A673 (cell line): ENCODE measurements at places on chromosomes 2 and 18. TPM values are rescaled to one million over a fixed set of nuclear protein-coding genes. Genes with fewer than 3 reads are reported as not detected.
A peak's percentile ranks its signal among the peaks of the same experiment; 100 is the strongest.

GRCh38 chr2:19916385-19916950 lies 14.7 kb upstream of the TTC32 start:
- no peak overlapping the region for H3K4me3 ChIP-seq
- no peaks in the 10 kb centered on the region for H3K4me1 ChIP-seq
- H3K36me3 ChIP-seq = peaks cover 6% of the 10 kb centered on the region
- H3K27ac ChIP-seq = no peak overlapping the region
- DNase-seq = no peak

DNA sequence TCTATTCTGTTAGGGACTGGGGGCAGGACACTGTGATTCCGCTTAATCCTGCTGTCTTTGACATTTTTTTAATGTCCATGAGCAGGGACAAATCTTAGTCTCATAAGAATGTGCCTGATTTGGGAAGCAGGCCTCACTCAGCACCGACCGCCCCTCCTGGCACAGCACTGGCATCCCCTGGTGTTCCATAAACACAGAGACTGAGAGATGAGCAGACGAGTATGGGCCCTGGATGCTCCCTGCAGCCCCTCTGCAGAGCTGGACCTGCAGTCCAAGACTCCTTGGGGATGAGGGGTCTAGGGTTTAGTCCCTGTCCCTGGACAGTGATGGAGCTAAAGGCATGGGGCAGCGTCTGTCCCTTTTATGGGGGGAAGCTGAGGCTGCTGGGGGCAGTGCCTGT lies 81.6 kb downstream of the NDUFA10 start:
- H3K27me3 ChIP-seq = no peaks in the 10 kb centered on the region
- H3K36me3 ChIP-seq = no peaks in the 10 kb centered on the region
- no peak for DNase-seq
- H3K4me3 ChIP-seq = no peak overlapping the region
- H3K27ac ChIP-seq = no peak overlapping the region
- no peaks in the 10 kb centered on the region for H3K4me1 ChIP-seq

DNA sequence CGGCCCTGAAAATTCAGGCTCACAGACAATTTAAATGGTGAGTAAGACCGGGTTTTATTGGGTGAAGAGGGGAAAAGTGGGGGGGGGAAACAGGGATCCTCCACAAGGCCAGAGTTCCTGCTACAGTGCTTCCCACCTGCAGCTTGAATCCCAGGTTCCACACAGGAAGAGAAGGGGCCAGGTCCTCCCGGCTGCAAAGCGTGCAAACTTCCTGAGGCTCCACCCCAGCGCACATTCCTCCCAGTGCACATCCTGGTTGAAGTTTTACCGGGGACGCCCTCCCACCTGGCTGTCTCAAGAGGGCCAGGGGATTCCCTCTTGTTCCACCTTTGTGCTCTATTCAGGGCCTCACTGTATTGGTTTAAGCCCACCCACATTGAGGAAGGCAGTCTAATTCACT lies 347.7 kb upstream of the REG3G start:
- H3K4me3 ChIP-seq = no peak overlapping the region
- no peaks in the 10 kb centered on the region for H3K27me3 ChIP-seq
- DNase-seq = no peak
- no peaks in the 10 kb centered on the region for H3K4me1 ChIP-seq

GRCh38 chr2:223786943-223787342 lies 50.4 kb downstream of the AP1S3 start:
- H3K4me3 ChIP-seq = no peak overlapping the region
- H3K27ac ChIP-seq = no peak overlapping the region
- no peaks in the 10 kb centered on the region for H3K27me3 ChIP-seq
- H3K4me1 ChIP-seq = no peaks in the 10 kb centered on the region
- no peaks in the 10 kb centered on the region for H3K36me3 ChIP-seq

- H3K4me1 ChIP-seq = peaks cover 64% of the 10 kb centered on the region
- DNase-seq = no peak
- no peaks in the 10 kb centered on the region for H3K36me3 ChIP-seq
- H3K27me3 ChIP-seq = no peaks in the 10 kb centered on the region
- no peak overlapping the region for H3K4me3 ChIP-seq
Measured at GRCh38 chr2:165562233-165562632, 92.7 kb downstream of the CSRNP3 start.

DNA sequence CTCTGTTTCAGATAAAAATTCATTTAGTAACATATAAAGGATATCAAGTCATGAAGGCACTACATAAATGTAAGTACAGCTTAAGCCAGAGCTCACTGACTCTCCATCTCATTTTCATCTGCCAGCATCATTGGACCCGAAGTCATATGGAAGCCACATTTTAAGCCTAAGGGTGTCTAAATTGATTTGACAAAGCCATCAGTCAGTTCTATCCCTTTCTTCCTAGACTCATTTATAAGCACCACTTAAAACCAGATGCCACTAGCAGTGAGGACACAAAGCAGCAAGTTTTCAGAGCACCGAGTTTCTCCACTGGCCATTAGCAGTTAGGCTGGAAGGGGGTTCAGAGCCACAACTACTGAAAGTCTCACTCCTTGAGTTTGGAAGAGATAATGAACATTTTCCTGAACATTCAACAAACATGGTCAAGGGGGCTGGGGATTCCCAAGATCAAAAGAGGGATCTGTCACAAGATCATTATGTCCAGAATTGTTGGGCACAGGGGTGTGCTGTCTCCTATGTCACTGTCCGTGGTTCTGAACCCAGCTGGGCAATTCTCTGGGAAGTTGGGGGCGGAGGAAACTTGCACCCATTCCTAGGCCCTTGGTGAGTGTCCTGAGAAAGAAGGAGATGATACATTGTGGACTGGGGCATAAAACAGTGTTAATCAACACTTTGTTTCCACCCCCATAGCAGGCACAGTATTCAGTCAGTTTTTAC lies 158.5 kb upstream of the LMAN1 start:
- no peak overlapping the region for H3K4me3 ChIP-seq
- no peaks in the 10 kb centered on the region for H3K36me3 ChIP-seq
- peak; percentile 15 for DNase-seq
- H3K27ac ChIP-seq = no peak overlapping the region

DNA sequence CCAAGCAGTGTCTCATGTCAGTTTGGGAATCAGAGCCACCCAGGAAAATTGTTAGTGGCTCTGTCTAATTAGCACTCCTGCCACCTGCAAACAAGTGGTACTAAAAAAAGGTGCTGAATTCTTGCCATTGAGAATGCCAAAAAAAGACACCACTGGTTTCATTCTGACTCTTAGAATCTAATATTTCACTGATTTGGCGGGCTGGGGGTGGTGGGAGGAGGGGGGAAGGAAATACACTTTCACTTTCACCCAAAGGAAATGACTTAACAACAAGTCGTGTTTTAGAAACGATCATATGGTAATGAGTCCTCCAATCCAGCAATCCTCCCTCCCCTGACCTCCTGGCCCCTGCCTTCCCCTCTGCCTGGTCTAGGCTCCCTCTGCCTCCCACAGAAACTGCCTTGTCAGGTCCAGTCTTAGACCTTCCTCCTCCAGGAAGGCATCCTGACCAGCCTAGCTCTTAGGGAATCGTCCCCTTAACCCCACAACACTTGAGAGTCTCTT lies 4.4 kb upstream of the KLHL29 start:
- DNase-seq = peak; percentile 52
- peak overlapping the region; percentile 80 for H3K27ac ChIP-seq
- H3K4me1 ChIP-seq = peaks cover 21% of the 10 kb centered on the region
- H3K4me3 ChIP-seq = peak overlapping the region; percentile 35
- no peaks in the 10 kb centered on the region for H3K27me3 ChIP-seq

DNA sequence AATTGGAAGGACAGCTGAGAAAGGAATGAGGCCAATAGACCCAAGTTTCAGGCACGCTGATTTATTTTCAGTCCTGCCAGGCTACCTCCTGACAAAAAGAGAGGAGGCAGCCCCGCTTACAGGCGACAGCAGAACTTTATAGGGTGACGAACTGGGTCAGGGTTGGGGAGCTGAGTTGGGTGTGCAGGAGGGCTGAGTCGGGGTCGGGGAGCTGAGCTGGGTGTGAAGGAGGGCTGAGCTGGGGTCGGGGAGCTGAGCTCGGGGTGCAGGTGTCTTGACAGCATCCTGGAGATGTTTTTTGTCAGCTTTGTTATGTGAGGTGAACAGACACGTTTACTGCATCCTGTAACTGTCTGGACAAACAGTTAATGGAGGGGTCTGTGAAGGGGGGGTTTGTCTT lies 342.2 kb downstream of the ADCYAP1 start:
- H3K4me1 ChIP-seq = no peaks in the 10 kb centered on the region
- DNase-seq = no peak
- H3K27ac ChIP-seq = no peak overlapping the region
- H3K27me3 ChIP-seq = peaks cover 80% of the 10 kb centered on the region

Gene LYPD6B
- total RNA-seq = not detected in 2 replicates

Gene SLC38A11
- not detected in 2 replicates for total RNA-seq

Gene LAMA3
- total RNA-seq = 2.6 and 2.7 TPM in 2 replicates

Gene CDH2
- total RNA-seq = 15.0 and 30.2 TPM in 2 replicates
